Astrocyte (in vitro differentiated cells and primary cell): ENCODE measurements at places on chromosomes 4 and X. TPM values are rescaled to one million over a fixed set of nuclear protein-coding genes. Genes with fewer than 3 reads are reported as not detected.

DNA sequence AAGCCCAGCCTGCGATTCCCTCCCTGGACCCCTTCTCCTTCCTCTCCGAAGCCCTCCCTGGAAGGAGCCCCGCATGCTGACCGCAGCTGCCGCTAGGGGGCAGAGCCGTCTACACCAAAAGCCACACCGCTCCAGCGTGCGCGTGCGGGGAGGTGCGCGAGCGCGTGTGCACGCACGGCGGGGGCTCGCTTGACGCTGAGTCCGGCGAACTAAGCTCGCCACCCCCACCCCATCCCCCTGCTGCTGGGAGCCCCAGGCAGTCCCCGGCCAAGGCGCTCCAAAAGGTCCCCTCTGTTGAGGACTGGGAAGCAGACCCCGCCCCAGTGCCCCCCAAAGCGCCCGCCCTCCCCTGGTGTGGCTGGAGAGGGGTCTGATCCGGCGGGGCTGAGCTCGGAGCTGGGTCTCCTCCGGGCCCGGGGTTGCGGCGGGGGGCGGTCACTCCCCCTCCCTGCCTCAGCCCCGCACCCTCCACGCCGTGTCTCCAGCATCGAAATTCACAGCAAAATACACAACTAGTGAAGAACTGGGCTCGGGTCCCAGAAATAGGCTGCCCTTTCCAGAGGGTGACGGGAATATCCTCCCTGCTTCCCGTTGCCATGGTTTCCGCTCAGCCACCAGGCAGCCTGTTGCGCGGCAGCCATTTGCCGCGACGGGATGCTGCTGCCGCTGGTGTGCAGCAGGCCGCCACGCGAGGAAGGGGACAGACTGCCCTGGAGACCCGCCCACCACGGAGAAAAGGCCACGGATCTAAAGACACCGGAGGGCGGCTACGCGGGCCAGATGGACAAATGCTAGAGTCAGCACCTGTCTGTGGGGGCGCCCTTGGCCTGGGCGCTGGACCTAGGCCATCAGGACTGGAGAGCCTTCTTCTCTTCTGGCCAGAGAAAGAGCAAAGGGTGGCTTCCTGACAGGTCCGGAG is 11.2 kb upstream of the CCNQ start:
- DNase-seq: peak; percentile 27

DNA sequence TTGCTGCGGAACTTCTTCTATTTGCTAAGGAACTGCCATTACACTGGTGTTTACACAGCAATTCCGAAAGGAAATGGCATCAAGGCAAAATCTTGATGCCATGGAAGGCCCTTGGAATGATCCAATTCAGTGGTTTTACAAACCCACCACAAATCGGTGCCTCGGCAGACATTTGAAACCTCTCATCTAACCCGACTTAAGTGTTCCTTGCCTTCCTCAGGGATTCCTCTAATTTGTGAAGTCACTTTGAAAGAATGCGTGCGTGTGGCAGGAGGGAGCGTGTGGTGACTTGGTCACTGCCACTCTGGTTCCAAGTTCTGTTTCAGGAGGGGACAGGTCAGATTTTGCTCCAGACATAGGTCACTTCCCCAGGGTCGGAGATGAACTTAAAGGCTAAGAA is 4.8 kb downstream of the NOP14 start:
- DNase-seq: peak; percentile 80

DNA sequence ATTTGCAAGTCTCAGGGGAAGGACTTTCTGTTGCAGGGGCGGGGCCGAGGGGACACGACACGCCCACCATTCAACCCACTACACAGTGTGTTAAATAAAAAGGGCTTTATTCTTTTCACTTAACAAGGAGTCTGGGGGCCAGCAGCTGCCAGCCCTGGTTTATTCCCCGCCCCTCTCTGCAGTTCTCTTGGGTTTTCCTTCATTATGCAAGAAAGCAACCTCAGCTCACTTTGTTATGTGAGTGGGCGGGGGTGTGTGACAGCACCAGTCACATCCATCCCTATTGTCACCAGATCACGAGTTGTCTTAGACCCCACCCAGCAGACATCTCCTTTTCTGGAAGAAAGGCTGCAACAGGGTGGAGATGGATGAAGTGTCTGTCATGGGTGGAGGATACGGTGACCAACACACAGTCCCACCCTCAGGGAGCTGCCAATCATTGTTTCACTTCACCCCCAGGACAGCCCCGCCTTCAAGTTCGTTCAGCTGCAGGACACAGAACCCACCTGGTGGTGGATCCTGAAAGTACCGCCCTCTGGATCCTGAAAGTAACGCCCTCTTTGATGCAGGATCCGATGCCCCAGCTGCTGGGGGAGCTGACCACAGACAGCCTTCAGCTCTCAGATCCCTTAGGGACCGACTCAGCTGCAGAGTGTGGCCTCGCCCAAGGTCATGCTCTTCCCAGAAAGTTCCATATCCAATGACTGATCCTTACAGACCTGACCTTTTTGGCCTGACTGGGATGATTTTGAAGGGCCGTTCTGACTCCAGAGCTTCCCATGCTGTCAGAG is 79.6 kb downstream of the SMIM20 start:
- peak; percentile 35 for DNase-seq

DNA sequence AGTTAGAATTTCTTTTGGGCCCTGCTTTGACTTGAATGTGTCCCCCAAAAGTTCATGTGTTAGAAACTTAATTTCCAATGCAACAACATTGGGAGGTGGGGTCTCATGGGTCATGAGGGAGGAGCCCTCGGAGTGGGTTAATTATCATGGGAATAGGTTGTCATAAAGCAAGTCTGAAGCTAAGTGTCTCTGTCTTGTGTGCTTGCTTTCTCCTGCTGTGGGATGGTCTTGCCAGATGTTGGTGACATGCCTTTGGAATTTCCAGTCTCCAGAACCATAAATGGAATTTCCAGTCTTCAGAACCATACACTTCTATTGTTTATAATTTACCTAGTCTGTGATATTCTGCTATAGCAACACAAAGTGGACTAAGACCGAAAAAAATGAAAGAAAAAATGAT is 71.6 kb downstream of the RASL11B start:
- DNase-seq: no peak

GRCh38 chr4:29052266-29052665 is 1667.9 kb upstream of the PCDH7 start:
- DNase-seq: no peak

The SMIM31 gene
- not detected in 2 replicates for total RNA-seq

The ADH1A gene
- not detected in 2 replicates for total RNA-seq

GRCh38 chr4:136664988-136665387 is 867.3 kb downstream of the PCDH18 start:
- DNase-seq: no peak

DNA sequence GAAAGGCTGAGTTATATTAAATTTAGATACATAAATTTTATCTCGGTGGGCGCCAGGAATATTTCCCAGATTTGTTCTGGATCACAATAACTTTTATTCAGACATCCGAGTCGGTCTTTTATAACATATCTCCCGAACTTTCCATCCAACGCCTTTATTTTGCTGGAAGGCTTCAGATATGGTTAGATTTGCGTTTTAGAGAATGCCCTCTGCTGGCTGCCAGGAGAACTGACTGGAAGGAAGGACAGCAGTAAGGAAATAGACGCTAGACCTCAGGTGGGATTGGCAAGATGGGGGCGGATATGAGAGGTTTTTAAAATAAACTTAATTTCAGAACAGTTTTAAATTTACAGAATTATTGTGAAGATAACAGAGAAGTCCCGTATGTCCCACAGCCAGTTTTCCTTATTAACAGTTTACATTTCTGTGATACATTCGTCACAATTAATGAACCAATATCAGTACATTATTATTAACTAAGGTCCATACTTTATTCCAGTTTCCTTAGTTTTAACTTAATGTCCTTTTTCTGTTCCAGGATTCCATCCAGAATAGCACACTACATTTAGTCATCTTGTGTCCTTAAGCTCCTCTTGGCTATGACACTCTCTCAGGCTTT is 4.6 kb upstream of the KANTR start:
- DNase-seq: peak; percentile 39

The PABPC4L gene
- total RNA-seq: 0.58 and 0.66 TPM in 2 replicates

- DNase-seq: no peak
Observed at GRCh38 chr4:159498446-159499115, 395.7 kb downstream of the RAPGEF2 start.

The HERC5 gene
- 23.0 and 27.3 TPM in 2 replicates for total RNA-seq

DNA sequence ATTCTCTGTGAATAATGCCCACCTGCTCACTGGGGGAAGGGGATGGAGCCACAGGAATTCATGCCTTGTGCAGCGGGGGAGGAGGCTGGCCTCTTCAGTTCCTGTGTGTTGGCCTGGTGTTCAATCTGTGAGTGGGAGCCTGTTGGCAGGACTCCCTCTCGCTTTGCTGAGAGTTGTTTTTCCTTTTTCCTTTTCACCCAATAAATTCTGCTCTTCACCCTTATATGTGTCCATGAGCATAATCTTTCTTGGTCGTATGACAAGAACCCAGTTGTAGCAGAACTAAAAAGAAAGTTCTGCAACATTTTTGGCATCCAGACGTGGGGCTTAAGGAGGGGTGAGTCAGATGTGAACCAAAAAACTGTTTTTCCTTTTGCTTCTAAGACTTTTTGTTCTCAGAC is 235.2 kb upstream of the HDX start:
- DNase-seq: no peak

- DNase-seq: no peak
Observed at GRCh38 chrX:44913656-44914531, 40.9 kb downstream of the KDM6A start.

The SUPT20HL2 gene
- not detected in 2 replicates for total RNA-seq

GRCh38 chrX:39643550-39643949 is 454.2 kb downstream of the BCOR start:
- DNase-seq: no peak

The FAM9B gene
- not detected in 2 replicates for total RNA-seq

The TGIF2LX gene
- not detected in 2 replicates for total RNA-seq

DNA sequence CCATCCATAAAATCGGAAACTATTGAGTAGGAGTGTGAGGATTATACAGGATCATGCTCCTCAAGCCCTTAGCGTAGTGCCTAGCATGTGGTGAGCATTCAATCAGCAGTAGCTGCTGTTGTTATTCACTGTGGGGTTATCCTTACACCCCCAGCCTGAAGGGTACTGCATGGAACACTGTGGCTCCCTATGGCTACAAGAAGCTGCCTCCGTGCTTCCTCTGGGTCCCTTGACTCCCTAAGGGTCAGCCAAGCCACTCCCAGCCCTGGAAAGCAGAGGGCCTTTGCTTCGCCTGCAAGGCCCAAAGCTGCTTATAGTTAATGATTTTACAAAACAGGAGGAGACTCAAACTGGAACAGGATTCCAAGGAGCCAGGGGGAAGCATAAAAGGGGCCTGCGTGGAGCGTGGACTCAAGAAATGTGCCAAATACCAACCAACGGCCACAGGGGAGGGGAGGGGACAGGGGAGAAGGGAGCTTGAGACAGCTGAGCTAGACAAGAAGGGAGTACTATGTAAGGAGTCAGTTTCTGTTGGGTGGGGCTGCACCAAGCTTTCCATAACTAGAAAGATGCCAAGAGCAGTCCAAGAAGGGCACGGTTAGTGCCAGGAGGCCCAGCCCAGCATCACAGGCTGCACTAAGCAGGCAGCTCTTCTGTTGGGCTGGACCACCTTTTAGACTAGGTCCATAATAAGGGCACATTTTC is 15.9 kb downstream of the SEPTIN6 start:
- no peak for DNase-seq

The TBC1D8B gene
- 12.1 and 13.7 TPM in 2 replicates for total RNA-seq

- DNase-seq: no peak
Observed at GRCh38 chrX:15158736-15159406, 111.0 kb downstream of the ASB9 start.

The GAGE2A gene
- not detected in 2 replicates for total RNA-seq

The VBP1 gene
- 41.4 and 52.3 TPM in 2 replicates for total RNA-seq

- no peak for DNase-seq
Observed at GRCh38 chr4:1218634-1219565, 30.0 kb downstream of the CTBP1 start.

The ADH1C gene
- total RNA-seq: not detected in 2 replicates

The CABS1 gene
- total RNA-seq: not detected in 2 replicates

- DNase-seq: no peak
Observed at GRCh38 chr4:155614111-155614762, 52.4 kb upstream of the GUCY1A1 start.

DNA sequence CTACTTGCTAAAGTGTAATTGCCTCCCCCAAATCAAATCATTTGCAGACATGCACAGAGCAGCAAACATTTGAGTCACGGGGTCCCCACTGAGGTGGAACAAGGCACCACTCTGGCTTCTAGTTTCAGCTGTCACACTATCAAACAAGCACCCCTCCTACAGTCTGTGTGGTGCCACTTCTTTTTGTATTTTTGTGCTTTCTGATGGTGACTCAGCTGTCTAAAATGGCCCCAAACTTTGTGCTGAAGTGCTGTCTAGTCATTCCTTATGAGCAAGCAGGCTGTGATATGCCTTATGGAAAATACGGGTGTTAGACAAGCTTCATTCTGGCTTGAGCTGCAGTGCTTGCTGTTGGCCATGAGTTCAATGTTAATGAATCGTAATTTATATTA is 15.4 kb downstream of the IGFBP7 start:
- peak; percentile 85 for DNase-seq

- peak; percentile 2 for DNase-seq
Observed at GRCh38 chr4:95825546-95825945, 14.3 kb upstream of the PDHA2 start.

DNA sequence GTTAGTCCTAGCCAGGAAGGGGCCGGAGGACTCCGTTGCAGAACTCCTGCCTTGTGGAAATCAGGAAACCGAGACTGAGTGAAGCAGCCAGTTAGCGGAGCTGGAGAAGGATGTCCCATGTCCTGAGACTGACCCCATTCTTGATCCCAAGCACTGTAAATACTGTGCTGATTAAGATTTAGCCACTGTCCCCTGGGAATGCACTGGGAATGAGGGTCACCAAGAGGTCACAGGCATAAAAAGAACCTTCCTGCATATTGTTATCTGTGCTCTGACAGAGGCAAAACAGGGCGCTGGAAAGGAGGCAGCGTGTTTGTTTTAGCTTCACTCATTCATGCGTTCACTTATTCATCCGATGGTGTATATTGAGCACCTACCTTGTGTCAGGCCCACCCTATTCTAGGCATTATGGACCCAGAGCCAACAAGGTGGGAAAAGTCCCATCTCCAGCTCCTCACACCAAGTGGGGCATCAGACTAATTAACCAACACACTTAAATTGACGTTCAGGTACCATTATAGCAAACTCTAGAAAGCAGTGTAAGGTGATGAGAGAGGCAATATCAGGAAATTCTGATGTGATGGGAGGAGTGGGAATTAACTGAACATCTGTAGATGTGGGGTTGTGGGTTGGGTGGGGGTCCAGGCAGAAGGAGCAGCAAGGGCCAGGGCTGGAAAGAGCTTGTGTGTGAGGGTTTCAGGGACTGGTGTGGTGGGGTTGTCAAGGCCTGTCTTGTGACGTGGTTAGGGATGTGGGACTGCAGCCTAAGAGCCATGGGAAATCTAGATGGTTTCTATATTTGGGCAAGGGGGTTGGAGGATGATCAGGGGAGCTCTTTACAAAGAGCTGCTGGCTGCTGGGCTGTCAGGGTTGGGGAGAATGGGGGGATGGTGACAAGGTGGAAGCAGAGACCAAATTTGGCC is 10.6 kb upstream of the SLC2A9 start:
- no peak for DNase-seq

The GAB3 gene
- 1.7 TPM in 2 replicates for total RNA-seq

DNA sequence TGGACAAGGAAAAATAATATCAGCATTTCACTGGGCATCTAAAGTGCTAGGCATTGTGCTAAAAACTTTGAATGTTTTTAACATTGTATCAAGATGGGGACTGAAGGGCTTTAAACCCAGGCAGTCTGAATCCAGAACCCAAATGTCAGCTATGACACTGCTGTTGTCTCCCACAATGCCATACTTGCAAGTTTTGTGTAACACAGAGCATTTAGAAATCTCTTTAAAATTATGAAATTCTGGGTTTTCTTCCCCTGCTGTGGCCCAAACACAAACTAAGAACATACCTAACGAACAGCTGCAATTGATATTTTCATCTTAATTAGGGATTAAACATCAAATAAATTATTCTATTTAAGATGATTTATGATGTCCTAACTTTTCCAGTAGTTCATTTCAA is 66.8 kb upstream of the LSM6 start:
- DNase-seq: no peak

GRCh38 chr4:95510145-95510544 is 38.6 kb downstream of the UNC5C start:
- peak; percentile 16 for DNase-seq
